Bone marrow (tissue), 2 donors: ENCODE measurements at places on chromosomes 1 and 21.

GRCh38 chr21:29739176-29739575, 200.6 kb downstream of the GRIK1 start:
- DNase-seq = no peak

GRCh38 chr21:24941316-24942185, 665.7 kb downstream of the MRPL39 start:
- no peak for DNase-seq

DNA sequence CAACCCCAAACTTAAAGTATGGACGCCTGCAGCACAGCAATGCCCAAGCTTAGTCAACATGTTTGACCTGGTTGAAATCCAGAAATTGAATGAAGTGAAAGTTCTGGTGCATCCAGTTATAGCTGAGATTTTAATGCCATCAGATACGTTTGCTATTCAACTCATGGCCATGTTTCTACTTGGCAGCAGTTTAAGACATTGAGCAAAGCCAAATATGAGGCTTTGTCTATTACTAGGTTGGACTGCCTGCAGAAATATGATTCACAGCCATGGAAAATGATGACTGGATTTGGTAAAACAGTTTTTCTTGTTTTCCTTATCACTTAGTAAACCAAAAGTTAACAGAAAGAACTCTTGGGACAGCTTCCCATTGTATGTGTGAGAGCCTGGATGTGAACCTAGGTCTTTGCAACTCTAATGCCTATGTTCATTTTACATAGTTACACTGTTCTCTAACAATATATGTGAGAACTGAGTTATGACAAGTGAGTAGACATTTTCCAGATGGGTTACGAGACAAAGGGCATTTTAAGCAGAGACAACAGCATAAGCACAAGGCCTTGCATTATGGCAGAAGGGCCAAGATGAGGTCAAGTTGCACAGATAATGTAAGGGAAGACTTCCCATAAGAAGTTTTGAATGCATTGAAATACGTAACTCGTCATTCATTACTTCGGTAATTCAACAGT, 32.4 kb upstream of the MYSM1 start:
- DNase-seq = no peak

GRCh38 chr1:203544485-203544884, 50.5 kb downstream of the OPTC start:
- DNase-seq = no peak

GRCh38 chr1:233373226-233373625, 45.7 kb downstream of the MAP3K21 start:
- no peak for DNase-seq

- DNase-seq = no peak
Measured at GRCh38 chr1:209926045-209926444, 12.0 kb upstream of the SYT14 start.

DNA sequence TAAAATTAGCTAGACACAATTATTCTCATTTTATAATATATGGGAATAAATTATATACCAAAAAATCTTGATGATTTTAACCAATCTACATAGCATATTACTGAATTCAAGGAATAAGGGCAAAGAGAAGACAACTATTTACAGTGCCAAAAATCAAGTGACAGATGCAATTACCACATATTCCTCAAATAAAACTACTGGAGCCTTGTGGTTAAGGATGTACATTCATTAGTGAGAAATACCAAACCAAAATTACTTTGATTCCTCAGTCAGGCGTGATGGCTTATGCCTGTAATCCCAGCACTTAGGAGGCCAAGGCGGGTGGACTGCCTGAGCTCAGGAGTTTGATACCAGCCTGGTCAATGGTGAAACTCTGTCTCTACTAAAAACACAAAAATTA, 68.8 kb upstream of the RBM34 start:
- DNase-seq = no peak

- no peak for DNase-seq
Measured at GRCh38 chr1:83693427-83694126, 305.4 kb downstream of the TTLL7 start.

DNA sequence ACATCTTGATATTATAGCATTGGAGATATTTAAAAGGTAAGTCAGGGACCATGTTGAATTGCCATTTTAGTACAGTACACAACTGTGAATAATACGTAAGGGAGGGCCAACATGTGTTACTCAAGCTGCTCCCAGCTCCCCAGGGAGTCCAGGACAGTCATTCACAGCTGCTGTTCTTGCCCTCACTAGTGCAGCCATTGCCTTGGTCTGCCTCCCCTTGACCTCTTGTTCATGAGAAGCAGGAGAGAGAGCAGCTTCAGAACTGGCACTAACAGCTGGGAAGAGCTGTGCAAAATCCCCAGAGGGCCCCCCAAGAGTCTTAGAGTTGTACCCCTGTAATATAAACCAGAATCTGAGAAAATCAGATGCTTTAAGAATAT, 16.4 kb downstream of the TCEANC2 start:
- DNase-seq = no peak

- no peak for DNase-seq
Measured at GRCh38 chr21:43602266-43603232, 56.7 kb downstream of the HSF2BP start.

- DNase-seq = no peak
Measured at GRCh38 chr1:207841901-207842300, 69.0 kb downstream of the CD34 start.

DNA sequence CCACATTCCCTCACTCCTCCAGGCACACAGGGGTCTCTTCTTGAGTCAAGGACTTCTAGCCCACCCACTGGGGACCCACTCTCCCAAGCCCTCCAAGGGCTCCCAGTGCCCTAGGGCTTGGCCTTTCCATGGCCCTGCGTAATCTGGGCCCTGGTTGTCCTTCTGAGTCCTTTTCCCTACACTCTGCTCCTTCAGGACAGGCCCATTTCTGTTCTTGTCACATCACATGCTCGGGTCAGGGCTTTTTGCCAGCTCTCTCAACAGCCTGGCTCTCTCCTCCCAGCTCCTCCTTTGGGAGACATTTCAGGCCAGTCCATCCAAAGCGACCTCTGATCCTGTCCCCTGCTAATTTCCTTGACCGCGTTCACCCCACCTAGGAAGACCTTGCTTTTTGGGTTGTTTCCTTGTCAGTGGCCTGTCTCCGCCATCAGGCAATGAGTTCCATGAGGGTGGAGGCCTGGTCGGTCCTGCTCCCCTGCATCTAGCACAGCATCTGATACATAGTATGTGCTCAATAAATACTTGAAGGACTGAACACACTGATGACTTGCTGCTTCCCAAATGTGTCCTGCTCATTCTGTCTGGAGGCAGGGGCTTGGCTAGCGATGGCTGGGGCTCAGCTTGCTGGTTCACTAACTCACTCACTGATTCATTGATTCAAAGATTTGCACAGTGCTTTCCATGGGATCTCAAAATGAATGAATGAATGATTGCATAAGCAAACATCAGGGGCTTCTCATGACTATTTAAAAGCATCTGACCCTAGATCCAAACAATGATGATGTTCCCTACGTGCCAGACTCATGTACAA, 44.8 kb downstream of the DHRS3 start:
- DNase-seq = no peak

DNA sequence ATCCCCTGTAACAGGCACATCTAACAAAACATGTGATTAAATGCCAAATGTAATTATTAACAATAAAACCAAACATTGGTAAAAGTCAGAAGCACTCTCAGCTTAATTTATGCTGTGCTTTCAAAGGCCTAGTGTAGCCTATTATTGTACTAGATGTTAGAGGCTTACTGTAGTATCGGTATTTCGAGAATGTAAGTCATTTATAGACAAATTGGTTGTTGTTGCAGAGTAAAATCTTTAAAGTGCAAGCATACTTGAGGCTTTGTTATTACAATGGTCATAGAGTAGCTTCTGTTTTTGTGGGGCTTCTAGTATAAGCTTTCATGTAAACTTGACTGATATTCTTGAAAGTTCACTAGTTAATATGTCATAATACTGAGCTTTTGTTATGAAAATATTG, 965.8 kb downstream of the PLA2G4A start:
- no peak for DNase-seq

- no peak for DNase-seq
Measured at GRCh38 chr21:45151445-45152160, 77.2 kb downstream of the ADARB1 start.

DNA sequence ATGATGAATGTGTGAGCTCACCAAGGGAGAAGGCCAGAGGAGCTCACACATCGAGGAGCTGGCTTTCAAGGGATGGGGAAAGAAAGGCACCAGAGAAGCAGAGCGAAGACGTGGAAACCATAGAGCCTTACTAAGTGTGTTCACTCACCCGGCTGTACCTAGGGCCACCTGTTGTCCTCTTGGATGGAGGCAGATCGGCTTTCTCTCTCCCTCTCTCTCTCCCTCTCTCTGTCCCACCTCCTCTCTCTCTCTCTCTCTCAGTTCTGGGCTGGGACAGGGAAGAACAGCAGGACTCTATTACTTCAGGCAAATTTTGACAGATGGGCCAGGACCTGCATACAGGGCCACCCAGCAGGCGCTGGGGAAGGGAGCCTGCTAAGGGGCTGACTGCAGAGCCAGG, 64.8 kb downstream of the HIVEP3 start:
- no peak for DNase-seq

DNA sequence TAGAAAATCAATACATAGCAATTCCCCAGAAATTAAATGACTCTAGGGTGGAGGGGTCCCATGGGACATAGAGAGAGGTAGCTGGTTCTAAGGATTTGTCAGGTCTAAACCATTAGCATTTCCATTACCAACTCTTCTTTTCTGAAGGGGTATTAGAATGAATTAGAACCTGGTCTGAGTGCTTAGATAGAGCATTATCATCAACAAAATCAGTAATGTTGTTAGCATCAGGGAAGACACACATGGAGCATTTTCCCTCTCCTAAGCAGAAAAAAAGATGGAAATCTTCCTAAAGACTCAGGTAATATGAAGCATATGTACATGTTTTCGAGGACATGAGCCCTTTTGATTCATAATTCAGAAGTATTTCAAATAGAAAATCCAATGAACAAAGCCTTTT, 984.4 kb upstream of the NCAM2 start:
- no peak for DNase-seq

DNA sequence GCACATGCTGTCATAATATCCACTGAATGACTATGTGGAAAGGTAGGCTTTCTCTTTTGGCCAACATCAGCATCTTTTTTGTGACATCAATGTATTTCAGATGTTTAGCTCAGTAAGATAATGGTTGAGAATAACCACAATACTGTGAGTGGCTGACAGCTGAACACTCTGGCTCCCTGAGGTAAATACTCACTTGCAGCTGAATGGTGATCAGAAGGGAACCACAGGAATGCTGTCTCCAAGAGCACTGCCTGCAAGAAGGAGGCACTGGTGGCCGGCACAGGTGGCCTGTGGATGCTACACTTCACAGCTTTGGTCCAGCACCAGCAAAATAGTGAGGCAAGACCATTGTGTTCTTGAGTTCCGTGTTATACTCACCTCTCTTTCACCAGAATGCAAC, 118.7 kb upstream of the PPM1J start:
- DNase-seq = no peak

DNA sequence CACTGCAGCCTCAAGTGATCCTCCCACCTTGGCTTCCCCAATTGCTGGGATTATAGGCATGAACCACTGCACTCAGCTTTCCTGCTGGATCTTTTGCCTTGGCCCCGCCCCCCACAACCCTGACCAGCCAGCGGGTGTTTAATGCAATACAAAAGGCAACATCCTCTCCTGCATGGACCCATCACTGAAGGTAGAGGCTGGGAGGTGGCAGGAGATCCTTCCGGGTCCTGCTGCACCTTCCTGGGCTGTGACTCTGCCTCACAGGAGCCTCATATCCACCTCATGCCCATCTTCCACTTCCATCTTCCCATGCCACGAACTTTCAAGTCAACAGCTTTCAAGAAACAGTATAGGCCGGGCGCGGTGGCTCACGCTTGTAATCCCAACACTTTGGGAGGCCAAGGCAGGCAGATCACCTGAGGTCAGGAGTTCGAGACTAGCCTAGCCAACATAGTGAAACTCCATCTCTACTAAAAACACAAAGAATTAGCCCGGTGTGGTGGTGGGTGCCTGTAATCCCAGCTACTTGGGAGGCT, 11.7 kb upstream of the WNT9A start:
- DNase-seq = no peak

DNA sequence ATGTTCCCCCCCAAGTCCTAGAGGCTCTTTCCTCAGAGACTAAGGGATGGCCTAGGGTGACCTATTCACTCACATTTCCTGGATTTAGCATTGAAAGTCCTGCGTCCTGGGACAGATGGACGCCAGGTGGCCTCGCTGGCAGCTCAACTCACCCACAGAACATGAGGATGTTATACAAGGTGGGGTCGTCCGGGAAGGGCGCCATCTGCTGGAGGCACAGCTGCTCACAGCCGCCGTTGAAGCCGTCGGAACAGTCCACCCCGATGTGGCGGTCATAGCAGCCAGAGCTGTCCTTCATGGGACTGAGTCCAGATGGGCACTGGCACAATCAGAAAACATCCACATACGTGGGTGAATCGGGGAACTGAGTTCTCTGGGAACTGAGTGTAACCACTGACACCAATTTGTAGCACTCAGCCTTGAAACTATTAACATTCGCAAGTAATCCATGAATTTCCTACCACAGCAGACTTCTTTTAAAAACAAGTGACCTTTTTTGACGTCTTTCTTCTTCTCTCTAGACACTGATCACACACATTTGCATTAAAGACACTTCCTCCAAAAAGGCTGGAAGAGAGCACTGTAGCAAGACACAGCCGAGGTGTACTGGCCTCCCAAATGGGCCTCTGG, 215.4 kb downstream of the ASTN1 start:
- no peak for DNase-seq

DNA sequence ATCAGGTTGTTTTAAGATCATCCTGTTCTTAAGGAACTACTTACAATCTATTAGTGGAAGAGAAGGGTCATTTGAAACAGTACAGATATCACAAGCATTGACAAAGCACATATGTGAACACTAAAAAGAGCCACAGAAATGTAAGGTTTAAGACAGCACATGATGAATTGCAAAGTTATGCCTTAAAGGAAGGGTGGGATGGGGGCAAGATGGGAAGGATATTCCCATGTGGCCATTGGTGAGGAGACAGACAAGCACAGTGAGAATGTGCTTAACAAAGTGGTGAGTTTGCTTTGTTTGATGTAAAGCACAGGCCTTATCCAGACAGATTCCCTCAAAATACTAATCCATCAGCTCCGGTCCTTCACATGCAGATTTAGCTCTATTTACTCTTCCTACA, 151.6 kb upstream of the IVNS1ABP start:
- DNase-seq = no peak

DNA sequence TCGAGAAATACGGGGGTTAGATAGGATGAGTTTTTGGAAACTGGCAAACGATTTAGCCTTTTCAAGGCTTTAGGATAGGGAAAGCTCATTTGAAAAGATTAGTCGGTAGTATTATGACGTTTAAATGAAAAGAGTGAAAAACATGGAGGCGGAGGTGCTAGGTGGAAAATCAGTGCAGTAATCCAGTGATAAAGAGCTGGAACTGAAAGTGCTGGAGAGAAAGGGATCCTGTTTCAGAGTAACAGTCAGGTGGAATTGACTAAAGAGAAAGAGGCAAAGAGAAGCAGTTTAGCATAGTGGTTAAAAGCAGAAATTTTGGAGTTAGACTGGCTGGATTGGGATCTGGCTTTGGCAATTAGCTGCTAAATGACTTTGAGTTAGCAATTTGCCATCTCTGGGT, 945 bp downstream of the WDR3 start:
- no peak for DNase-seq
